Activated T-cell treated with anti-CD3 and anti-CD28 coated beads for 4 hours (primary cell): ENCODE measurements at places on chromosomes 4 and X.

DNA sequence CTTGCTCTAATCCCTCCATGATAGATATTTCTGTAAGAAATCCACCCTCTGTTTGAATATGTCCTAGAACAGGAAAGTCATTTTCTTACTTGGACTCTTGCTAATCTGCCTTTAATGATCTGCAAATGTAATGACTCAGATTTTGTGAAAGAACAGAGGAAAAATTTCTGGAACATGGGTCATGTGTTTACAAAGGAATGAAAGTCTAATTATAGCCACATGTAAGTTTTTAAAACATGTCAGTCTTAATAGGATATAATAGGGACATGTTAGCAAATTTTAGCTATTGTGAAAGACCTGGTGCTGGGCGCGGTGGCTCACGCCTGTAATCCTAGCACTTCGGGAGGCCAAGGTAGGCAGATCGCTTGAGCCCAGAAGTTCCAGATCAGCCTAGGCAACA is 47.6 kb downstream of the GRK4 start:
- no peak for DNase-seq

DNA sequence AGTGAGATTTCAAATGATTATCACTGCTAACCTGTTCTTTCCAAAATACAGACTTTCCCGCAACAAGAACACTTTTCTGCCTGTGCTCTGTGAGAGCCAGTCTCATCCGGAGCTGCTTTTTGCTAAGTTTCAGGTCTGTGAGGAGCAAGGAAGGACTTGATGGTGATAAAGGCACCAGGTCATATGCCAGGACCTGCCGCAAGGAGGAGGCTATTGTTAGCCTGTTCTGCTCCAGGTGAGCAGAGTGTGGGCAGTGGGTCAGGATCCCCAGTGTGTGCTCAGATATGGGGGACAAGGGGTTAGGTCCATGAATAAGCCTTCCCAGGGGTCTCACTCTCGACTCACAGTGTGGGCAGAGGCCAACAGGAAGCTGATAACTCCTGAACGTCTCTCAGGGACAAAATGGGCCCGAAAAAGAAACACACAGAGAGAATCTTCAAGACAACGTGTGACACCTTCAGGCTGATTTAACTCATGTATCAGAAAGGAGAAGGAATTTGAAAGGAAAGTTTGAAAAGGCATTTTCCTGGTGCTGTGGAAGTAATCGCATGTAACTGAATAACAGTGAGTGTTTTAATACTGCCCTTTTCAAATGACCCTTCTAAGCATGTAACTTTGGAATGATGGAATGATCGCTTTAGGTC is 57.7 kb upstream of the PDLIM3 start:
- DNase-seq: no peak

- DNase-seq: no peak
These were observed 47.2 kb downstream of the DMP1 start for GRCh38 chr4:87697272-87697671.

DNA sequence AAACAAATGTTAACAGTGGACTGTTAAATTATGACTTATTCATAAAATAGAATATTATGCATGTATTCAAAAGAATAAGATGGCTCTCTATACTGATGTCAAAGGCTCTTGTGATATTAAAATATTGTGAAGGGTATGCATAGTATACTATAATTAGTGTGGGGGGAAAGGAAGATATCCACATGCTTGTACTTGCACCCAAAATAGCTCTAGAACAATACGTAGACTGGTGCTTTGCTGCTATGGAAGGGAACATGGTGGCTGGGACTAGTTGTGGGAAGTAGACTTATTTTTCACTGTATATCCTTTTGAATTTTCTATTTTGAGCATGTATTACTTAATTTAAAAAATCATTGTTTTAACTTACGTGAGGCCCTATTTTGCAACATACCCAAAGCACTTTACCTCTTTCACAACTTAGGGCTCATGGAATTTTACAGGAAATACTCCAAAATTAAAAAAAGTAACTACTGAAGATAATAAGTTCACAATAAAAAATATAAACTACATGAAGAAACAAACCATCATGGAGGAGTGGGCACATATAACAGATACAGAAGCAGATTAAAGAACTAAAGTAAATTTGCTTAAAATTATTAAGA is 7.9 kb downstream of the PGRMC2 start:
- no peak for DNase-seq

DNA sequence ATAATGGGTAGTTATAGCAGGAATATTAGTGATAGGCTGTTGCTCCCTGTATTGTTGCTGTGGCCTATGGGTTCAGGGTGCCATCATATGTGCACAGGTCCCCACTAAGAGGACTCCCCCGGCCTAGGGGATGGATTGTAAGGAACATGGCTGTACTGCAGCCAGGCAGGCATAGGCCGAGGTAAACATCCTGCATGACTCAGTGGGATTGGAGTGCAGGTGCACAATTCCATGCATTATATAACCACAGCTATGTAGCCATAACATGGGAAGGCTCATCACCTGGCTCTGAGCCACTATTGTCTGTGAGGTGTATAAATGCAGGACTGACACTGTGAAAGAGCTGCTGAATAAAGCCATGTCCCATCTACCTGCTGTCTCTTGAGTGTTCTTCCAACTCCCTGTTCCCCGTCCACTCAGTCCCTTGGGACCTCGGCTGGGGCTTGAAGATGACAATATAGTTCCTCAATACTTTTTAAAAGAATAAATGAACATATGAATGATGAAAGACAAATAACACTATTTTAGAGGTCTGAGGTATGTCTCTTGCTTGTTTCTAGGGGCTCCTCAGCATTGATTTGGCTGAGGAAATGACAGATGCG is 425.2 kb downstream of the IDS start:
- no peak for DNase-seq
